ENCODE measurements at places on chromosomes 6 and 20.

DNA sequence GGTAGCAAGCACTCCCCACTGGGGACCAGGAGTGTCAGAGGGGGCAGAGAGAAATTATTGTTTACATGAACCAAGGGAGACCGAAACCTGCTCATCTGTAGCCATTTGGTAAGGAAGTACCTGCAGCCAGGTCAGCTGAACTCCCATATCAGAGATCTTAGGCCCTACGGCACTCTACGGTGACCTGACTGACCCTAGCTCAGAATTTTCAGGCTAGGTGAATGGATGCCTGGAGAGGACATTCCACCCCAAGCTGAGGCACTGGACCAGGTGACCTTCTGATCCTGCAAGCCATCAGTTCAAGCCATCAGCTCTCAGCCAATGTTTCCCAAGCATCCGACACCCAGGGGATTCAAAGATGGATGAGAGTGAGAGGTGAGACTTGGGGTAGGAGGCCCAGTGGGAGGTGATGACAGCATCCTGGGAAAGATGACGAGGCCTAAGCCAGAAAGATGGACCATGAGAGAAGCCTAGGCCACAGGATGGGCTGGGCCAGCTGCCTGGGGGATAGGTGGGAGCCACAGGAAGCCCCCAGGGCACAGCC, 2.8 kb downstream of the ANGPT4 start:
- no peak for DNase-seq

DNA sequence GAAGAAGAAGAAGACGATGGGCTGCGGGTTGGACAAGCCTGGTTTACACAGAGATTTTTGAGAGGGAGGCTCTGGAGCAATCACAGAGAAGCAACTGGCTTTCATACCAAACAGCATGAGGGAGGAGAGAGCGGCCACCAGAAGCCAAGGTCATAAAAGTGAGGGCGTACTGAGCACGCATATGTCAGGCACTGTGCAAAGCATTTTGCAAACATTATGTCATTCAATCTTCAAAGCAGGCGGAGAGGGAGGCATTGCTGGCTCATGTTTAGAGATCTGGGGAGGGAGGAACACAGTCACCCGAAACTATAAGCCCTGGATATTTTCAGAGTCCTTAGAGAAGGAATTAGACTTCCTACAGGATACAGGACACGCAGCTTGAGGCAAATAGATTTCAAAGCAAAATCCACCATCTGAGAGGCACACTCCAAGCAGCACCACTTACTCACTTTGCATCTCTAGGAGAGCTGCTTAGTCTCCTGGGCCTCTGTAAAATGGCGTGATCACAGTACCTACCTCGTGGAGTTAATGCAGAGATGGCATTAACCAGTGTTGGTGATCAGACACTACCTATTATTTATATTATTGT, 24.6 kb downstream of the RAMACL start:
- DNase-seq: no peak

GRCh38 chr6:134472046-134472445, 154.1 kb upstream of the SGK1 start:
- DNase-seq: no peak

- no peak for DNase-seq
Observed at GRCh38 chr6:1860756-1861348, 251.1 kb downstream of the FOXC1 start.

- DNase-seq: peak; percentile 57
Observed at GRCh38 chr6:28816909-28817807, 106.6 kb downstream of the TRIM27 start.

GRCh38 chr6:15915508-15916178, 213.2 kb upstream of the MYLIP start:
- DNase-seq: no peak

DNA sequence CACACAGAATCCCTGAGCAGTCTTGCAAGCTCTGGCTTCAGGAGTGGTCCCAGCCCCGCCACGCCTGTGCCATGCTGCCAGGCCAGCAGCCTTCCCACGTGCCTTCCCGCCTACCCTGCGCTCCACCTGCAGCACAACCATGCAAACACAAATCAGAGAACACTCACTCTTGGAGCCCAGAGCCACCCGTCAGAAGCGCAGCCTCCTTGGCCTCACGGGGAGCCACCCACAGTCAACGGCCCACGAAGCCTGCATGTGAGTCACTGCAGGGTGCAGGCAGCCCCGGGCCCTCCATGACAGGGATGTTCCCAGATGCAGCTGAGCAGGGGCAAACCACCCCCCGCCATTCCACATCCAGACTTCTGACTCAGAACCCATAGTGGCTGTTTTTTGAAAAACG, 217.0 kb downstream of the DLL1 start:
- DNase-seq: no peak

- DNase-seq: no peak
Observed at GRCh38 chr6:28586324-28586723, 60.6 kb downstream of the GPX5 start.

DNA sequence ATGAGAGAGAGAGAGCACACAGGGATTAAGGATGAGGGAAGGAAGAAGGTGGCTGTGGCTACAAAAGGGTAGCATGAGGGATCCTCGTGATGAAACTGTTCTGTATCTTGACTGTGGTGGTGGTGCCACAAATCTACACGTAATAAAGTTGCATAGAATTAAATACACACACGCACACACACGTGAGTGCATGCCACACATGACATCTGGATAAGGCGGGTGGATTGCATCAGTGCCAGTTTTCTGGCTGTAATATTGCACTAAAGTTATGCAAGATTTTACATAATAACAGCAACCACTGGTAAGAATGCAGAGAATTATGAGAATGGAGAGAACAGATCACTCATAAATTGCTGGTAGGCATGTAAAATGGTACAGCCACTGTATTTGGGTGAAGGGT, 16.9 kb upstream of the STK35 start:
- no peak for DNase-seq

DNA sequence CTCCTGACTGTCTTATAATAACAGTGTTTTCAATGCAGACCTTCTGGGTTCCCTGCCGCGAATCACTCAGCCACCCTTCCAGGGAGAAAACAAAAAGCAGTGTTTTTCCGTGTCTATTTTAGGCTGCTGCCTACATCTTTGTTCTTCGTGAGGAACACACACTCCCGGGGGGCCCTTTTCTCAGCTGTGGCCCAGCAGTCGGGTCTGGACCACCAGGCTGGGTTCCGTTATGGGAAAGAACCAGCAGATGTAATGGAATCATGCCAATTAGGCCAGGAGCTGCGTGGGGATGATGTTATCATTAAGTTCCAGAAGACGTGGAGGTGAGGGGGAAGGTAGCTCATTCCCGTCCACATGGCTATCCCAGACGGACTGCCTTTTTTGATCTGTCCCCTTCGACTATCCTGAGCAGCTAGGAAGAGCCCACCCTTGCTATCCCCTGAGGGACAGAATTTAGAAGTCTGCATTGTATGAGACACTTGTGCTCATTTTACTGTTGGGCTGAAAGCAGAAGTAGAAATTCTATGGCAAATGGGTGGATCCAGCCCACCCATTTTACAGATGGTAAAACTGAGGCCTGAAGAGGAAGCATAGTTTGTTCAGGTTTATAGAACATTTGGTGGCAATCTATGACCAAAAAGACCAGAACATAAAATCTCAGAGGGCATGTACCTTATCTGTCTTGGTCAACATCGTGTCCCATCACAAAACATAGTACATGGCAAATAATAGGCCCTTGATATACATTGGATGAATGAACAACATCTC, 54.5 kb downstream of the KCNB1 start:
- DNase-seq: no peak

- no peak for DNase-seq
Observed at GRCh38 chr6:32692019-32692418, 25.6 kb upstream of the HLA-DQB1 start.

- no peak for DNase-seq
Observed at GRCh38 chr20:54526801-54527200, 51.4 kb downstream of the DOK5 start.

- no peak for DNase-seq
Observed at GRCh38 chr6:3585320-3585935, 128.6 kb upstream of the SLC22A23 start.

Data from HuH-7.5 (cell line).